ENCODE measurements at places on chromosomes 7 and 10.

DNA sequence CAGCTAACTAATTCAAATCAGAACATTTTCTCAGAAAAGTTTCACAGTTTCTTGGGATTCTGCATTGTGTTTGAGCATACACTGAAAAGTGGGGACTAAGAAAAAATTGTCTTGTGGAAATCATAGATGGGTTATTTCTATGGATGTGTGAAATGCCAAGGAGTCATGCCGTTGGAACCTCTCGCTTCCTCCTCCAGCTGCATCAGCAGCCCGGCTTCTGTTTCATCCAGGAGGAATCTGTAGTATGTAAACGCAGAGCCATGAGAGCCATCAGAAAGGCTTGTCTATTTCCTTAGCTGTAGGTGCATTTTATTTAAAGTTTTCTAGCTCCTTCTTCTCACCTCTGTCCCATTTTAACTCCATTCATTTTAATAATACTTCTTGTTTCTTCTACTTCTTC is 1144.1 kb downstream of the GATA3 start:
- H3K4me1 ChIP-seq, result no peaks in the 10 kb centered on the region
- no peak overlapping the region for H3K27ac ChIP-seq
- H3K4me3 ChIP-seq, result no peak overlapping the region
- no peaks in the 10 kb centered on the region for H3K27me3 ChIP-seq
- DNase-seq, result no peak

DNA sequence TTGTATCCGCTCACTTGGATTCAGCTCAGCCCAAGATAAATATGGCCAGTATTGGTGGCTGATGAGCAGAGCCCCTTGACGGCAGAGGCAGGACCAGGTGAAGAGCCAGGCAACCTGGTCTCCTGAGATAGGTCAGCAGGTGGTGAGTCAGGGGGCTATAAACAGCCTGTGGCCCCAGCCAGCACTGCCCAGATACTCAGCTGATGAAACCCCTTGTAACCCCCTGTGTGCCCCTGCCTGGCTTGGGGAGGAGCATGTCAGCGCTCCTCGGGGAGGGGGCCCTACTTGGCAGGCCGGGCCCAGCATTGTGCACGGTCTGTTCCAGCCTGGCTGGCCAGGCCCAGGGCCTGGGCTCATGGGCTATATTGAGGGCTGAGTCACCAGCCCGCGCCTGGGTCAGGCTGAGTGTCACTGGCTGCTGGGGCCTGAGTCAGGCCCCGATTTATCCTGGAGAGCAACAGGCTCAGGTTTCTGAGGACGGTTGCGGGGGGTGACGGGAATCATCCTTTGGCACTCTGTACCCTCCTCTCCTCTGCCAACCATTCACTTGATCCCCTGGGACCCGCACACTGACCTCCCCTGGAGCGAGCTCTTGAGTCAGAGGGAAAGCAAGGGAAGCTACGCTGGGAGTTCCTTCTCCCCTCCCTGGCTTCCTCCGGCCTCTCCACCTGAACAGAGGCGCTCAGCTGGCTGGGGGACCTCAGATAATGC is 2.8 kb upstream of the FLNC start:
- DNase-seq, result no peak
- H3K27ac ChIP-seq, result no peak overlapping the region
- peaks cover 8% of the 10 kb centered on the region for H3K27me3 ChIP-seq
- no peaks in the 10 kb centered on the region for H3K36me3 ChIP-seq

DNA sequence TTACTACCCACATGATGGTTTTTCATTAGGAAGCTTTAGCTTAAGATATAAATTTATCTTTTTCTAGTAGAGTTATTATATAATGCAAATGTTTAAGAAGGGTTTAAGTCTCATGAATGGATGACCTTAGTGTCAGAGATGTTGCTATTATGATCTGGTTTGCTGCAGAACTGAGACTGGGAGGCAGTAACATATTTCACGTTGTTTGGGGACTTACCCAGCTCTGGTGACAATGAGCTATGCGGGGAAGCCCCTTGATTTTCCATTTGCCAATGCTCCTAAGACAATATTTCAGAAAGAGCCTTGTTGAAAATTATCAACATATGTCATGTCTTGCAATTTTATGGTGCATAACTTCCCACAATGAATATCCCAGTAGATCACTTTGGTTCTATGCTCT is 754.6 kb downstream of the REEP3 start:
- no peak for DNase-seq
- no peak overlapping the region for H3K4me3 ChIP-seq
- H3K27ac ChIP-seq, result no peak overlapping the region
- H3K4me1 ChIP-seq, result no peaks in the 10 kb centered on the region
- H3K27me3 ChIP-seq, result no peaks in the 10 kb centered on the region

DNA sequence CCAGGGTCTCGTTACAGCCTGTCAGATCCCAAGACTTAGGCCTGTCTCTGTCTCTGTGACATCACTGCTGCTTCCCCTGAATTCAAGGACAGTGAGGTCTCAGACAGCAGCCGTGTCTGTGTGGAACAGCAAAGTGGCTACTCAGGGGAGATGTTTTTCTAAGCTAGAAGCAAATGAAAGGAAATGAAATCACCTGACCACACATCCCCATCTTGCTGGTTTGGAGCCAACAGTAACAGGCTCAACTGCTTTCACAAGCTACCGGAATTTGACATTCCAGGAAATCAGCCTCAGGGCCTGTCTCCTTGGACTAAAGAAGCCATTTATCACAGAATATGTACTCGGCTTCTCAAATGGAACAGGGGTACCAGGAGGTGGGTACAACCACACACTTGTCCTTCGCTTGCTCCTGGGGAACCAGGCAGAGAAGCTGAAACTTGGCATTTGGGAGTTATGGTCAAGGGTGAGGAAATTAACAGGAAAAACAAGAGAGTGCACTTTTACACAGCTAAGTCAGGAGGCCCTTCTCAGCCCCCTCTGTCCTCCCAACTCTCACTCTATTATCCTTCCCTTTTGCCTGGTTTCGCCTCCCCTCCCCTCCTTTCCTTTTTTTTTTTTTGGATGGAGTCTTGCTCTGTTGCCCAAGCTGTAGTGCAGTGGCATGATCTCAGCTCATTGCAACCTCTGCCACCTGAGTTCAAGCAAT is 73.2 kb downstream of the SPDYE5 start:
- no peak for DNase-seq
- H3K4me1 ChIP-seq, result no peaks in the 10 kb centered on the region
- peaks cover 32% of the 10 kb centered on the region for H3K36me3 ChIP-seq
- H3K27me3 ChIP-seq, result no peaks in the 10 kb centered on the region

DNA sequence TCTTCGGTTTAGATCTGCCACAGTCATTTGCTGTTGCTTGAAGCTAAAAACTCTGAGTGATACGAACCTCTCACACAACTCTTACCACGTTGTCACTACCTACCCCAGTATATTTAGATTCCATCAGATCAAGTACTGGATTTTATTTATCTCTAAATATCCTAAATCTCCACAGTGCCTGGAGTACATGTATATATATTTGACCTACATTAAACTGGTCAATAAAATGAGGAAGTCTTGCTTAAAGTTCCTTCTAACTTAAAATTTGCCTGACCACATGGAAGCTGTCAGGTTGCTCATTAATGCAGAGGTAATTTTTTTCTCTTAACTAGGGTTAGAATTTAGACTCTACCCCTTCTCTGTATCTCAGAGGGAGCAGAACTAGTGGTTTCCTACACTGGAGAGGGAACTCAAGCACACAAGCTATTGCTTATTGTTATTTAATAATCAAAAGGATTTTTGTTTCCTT is 3.1 kb upstream of the MACC1 start:
- peaks cover 6% of the 10 kb centered on the region for H3K4me1 ChIP-seq
- H3K27me3 ChIP-seq, result no peaks in the 10 kb centered on the region
- no peak overlapping the region for H3K27ac ChIP-seq
- no peak for DNase-seq
- no peaks in the 10 kb centered on the region for H3K36me3 ChIP-seq

DNA sequence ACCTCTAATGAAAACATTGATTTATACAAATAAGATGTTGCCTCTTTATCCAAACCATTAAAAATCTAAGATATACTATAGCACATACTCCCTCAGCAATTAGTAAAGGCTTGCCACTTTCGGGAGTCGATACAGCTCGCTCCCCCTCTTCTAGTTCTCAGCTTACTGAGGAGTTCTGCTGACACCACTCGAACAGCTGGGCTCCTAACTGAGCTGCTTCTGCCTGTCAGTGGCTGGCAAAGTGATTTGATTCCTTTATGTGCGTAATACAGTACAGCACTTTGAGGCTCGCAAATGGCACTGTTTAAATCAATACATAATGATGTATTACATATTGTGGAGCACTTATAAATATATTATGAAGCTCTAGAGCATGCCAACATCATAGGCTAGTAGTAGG is 241.8 kb downstream of the CREB5 start:
- DNase-seq, result no peak
- no peak overlapping the region for H3K27ac ChIP-seq
- no peaks in the 10 kb centered on the region for H3K36me3 ChIP-seq
- H3K27me3 ChIP-seq, result no peaks in the 10 kb centered on the region
- no peak overlapping the region for H3K4me3 ChIP-seq
- no peaks in the 10 kb centered on the region for H3K4me1 ChIP-seq

DNA sequence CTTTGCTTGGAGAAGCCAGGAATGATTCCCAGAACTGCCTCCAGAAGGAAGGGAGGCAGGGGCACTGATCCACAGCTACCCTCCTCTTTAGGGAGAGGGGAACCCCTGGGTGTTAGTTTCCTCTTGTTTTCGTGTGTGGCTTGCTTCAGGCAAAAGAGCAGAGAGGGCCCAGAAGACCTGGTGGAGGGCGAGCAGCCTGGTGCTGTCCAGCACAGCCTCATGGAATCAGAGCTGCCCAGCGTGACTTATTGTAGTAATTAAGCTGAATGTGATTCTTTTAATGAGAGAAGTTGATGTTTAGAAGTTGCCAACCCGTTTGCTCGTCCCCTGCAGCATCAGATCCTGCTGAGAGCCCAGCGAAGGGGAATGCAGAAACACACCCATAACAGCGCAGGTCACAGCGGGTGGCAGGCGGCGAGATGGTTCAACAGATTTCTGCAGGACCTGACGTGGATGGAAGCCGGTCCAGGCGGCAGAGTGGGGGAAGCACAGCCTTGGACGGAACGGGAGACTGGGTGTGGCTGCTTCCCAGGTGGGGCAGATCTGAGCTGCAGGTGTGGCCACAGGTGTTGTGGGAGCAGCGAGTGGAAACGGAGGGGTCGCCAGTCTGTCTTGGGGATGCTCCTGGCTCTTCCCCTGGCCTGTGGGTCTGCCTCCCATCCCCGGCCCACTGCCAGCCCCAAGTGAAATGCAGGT is 53.7 kb upstream of the SHH start:
- H3K4me1 ChIP-seq, result no peaks in the 10 kb centered on the region
- H3K4me3 ChIP-seq, result no peak overlapping the region
- no peaks in the 10 kb centered on the region for H3K27me3 ChIP-seq
- no peaks in the 10 kb centered on the region for H3K36me3 ChIP-seq
- no peak overlapping the region for H3K27ac ChIP-seq

DNA sequence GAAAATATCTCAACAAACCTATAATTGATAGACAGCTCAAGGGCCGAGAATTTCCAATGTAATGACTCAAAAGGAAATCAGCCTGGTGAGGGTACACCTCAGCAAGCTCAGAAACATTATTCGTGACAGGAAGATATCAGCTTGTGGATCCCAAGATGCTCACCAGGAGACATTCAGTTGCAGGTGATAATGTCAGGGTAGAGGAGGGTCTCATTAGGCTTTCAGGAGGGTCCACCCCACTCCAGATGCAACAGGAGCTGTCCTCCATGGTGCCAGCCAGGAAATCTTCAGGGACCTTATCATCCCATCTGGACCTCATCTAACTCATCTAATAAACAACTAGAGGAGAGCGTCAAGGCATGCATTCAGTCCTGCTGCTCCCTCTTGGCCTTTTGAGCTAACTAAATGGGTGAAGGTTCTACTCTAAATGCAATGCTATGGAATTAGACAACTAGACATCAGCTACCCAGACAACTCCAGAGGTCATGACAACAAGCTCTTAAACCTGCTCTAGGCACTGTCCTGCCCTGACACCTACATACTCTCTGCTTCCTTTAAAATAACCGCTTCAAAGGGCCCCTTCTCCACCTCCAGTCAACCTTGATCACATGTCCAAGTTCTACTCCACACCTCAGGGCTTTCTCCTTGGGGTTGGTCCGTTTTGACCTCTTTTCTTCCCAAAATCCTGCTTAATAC is 4.3 kb upstream of the GIMAP5 start:
- no peaks in the 10 kb centered on the region for H3K36me3 ChIP-seq
- no peak overlapping the region for H3K4me3 ChIP-seq
- H3K27ac ChIP-seq, result no peak overlapping the region
- peaks cover 60% of the 10 kb centered on the region for H3K27me3 ChIP-seq
- no peak for DNase-seq

- H3K4me1 ChIP-seq, result no peaks in the 10 kb centered on the region
- H3K36me3 ChIP-seq, result no peaks in the 10 kb centered on the region
- peak overlapping the region; percentile 29 for H3K4me3 ChIP-seq
- no peaks in the 10 kb centered on the region for H3K27me3 ChIP-seq
- DNase-seq, result peak; percentile 58
Observed at GRCh38 chr7:99579956-99580777, 17.9 kb upstream of the TMEM225B start.

- no peaks in the 10 kb centered on the region for H3K36me3 ChIP-seq
- no peak overlapping the region for H3K4me3 ChIP-seq
- peaks cover 4% of the 10 kb centered on the region for H3K4me1 ChIP-seq
Observed at GRCh38 chr10:109940117-109940516, 16.8 kb upstream of the XPNPEP1 start.

DNA sequence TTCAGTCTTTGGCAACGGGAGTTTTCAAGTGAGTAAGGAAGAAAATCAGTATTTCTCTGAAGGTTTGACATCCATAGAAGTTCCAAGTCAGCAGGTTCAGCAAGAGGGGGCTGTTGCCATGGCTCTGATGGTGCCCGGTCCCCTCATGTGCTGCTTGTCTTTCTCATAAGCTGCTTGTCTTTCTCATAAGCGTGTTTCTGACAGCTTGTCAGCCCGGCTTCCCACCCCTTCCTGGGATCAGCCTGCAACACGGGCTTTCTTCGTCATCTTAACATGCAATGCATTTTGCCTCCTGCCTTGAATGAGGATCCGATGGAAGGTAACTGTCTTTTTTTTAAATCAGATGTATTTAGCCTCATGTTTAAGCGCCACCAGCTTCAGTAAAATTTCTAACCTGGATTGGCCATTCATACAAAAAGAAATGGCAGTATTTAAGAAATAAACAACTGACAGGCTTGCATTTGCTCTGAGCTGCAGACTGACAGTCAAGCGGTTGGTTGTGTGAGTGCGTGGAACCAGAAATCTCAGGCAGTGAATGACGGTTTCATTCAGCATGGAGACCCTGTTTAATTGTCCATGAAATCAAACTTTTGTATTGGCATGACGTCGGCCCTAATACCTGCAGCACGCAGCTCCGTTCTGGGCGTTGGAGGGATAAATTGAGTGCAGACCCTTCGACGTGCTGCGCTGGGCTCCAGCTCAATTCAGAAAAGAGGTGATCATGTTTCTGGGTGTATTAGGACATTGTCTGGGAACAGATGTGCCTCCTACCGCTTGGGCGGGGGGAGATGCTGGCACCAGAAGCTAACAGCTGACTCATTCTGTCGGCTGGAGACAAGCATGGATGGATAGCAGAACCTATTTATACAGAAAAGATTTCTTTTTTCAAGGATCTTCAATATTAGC is 454.7 kb upstream of the FOXK1 start:
- no peak for DNase-seq
- H3K27ac ChIP-seq, result no peak overlapping the region
- no peaks in the 10 kb centered on the region for H3K4me1 ChIP-seq
- H3K36me3 ChIP-seq, result no peaks in the 10 kb centered on the region
- H3K27me3 ChIP-seq, result no peaks in the 10 kb centered on the region
- H3K4me3 ChIP-seq, result no peak overlapping the region

GRCh38 chr7:26061678-26062603 is 90.1 kb upstream of the NFE2L3 start:
- H3K27me3 ChIP-seq, result no peaks in the 10 kb centered on the region
- H3K4me1 ChIP-seq, result no peaks in the 10 kb centered on the region
- DNase-seq, result peak; percentile 60
- no peaks in the 10 kb centered on the region for H3K36me3 ChIP-seq
- no peak overlapping the region for H3K4me3 ChIP-seq
- no peak overlapping the region for H3K27ac ChIP-seq
